ENCODE measurements at places on chromosomes 2 and 18.

GRCh38 chr2:45726188-45726587 is 74.7 kb downstream of the PRKCE start:
- no peak for DNase-seq

- DNase-seq, result no peak
These were observed 32.5 kb upstream of the SP100 start for GRCh38 chr2:230383453-230383852.

DNA sequence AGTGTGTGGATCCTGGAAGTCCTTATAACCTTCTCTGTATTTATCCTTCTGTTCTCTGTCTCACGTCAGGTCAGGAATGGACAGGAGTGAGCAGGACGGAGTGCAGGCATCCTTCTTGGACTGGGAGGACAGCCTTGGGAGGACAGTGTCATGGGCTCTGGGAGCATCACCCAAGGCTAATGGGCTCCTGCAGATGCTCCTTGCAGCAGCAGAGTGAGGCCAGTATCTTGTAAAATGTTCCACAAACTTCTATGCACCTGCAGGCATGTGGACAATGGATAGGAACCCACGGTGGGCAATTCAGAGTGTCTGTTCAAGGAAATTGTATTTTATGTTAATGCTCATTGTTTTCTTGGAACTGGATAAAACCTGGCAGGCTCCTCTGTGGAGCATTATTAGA is 176.2 kb downstream of the RNF144A start:
- no peak for DNase-seq

DNA sequence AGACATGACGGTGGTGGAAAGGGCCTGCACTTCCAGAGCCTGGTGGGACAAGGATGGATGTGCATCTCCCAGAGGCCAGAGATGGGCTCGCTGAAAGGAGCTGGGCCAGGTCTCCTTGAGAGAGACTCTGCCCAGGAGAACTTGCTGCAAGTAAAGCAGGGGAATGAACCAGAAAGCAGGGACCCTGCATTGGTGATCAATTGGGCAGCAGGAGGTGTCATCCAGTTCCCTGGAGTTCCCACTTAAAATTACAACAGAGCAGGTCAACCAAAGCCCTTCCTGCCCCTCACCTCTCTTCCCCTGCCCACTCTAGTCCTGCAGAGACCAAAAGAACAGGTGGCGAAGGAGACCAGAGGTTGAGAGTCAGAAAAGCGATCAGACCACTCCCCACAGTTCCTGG is 69.7 kb upstream of the CAB39 start:
- DNase-seq, result no peak

- DNase-seq, result no peak
These were observed 31.9 kb upstream of the FOSL2 start for GRCh38 chr2:28360718-28361293.

GRCh38 chr2:22894761-22895160 is 490.2 kb upstream of the KLHL29 start:
- no peak for DNase-seq

DNA sequence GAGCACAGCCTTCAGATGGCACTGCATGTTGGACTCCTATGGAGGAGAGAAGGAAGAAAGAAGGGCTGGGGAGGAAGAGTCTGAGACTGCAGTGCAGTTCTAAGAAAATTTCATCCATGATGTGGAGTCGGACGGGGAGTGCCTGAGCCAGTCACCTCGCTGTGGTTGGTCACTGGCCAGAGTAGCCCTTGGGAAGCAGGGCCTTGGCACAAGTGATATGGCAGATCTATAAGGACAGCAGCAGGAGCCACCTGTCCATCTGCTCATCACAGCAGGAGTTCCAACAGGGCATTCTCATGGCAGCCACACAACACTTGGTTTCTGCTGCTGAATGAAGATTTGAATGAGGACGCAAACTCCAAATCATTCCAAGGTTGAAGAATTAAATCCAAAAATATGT is 314.8 kb downstream of the CYP26B1 start:
- DNase-seq, result no peak

- DNase-seq, result no peak
These were observed 94.1 kb downstream of the CAMKMT start for GRCh38 chr2:44455877-44456276.

GRCh38 chr2:126916744-126917143 is 18.1 kb downstream of the TEX51 start:
- no peak for DNase-seq

DNA sequence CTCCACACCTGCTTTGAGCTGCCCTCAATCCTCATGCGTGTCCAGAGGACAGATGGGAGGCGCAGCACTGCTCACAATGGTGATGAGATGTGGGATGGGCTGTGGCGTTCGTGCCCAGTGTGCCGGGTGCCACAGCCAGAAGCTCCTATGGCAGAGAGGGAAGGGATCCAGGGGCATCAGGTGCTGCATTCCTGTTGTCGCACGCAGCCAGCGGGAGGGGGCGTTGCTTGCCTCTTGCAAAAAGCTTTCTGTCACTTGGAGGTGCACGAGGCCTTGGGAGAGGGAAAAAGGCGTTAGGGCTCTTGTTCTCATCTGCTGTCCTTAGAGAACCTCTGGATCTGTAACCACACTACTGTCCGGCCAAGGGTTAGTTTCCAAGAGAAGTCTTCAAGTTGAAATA is 29.2 kb upstream of the ALLC start:
- DNase-seq, result no peak

GRCh38 chr2:30653847-30654246 is 153.4 kb downstream of the CAPN13 start:
- DNase-seq, result no peak

- DNase-seq, result no peak
These were observed 1.2 kb downstream of the RAPH1 start for GRCh38 chr2:203533676-203534591.

DNA sequence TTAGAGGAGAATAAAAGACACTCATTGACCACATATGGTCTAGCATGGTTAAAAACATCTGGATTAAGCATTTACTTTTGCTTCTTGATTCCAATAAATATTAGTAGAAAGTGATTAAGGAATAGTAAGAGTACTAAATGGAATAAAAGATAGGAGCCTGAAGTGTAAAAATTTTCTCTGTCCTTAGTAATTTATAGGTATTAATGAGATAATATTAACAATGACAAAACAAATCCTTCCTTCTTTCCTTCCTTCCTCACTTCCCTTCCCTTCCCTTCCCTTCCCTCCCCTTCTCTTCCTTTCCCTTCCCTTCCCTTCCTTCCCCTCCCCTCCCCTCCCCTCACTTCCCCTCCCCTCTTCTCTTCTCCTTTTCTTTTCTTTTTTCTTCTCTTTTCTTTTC is 797.5 kb upstream of the NRXN1 start:
- DNase-seq, result no peak

- no peak for DNase-seq
These were observed 119.0 kb downstream of the GCA start for GRCh38 chr2:162462911-162463310.

DNA sequence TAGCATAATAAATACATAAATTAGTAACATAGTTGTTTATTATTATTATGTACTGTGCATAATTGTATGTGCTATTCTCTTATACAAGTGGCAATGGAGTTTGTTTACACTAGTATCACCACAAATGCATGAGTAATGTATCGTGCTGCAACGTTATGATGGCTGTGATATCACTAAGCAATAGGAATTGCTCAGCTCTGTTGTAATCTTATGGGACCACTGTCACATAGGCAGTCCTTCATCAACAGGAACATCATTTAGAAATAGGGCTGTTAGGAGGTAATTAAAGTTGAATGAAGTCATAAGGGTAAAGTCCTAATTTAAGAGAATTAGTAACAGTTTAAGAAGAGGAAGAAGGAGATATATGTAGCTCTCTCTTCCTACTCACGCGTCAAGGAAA is 33.8 kb downstream of the TEX51 start:
- DNase-seq, result no peak

- DNase-seq, result no peak
These were observed 21.2 kb downstream of the MRPL33 start for GRCh38 chr2:27792759-27793158.

DNA sequence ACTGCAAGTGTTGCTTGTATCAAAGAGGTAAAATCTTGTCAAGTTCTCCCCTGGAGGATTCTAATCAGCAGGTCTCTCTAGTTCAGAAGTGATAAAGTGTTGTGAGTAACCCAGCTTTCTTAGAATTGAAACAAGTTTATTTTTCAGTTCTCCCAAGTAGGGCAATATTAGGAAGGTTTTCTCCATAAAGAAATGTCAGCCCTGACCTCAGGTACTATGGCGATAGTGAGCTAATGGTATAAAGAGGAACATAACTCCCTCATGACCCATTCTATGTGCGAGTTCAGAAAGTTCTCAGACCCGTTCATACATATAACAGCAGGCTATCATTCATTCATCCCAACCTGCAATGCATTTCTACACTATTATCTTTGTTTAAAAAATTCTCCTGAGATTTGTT is 421.1 kb upstream of the SETBP1 start:
- no peak for DNase-seq

DNA sequence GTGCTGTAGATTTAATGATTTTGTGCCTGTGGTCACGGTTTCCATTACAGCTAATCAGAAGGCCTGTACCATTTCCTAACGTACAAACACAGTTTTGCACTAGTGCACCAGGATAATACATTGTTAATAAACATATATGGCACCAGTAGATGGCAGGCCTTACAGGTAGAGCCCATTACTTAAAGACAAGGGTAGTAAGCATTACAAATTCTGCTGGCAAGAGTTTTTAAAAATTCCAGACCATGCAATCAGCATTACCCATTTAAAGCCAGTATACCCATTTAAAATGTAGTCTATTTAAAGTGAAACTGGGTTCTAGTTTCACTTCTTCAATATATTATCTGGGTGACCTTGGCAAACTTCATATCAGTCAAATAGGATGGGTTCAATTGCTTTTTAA is 224.2 kb downstream of the NUP35 start:
- DNase-seq, result no peak

DNA sequence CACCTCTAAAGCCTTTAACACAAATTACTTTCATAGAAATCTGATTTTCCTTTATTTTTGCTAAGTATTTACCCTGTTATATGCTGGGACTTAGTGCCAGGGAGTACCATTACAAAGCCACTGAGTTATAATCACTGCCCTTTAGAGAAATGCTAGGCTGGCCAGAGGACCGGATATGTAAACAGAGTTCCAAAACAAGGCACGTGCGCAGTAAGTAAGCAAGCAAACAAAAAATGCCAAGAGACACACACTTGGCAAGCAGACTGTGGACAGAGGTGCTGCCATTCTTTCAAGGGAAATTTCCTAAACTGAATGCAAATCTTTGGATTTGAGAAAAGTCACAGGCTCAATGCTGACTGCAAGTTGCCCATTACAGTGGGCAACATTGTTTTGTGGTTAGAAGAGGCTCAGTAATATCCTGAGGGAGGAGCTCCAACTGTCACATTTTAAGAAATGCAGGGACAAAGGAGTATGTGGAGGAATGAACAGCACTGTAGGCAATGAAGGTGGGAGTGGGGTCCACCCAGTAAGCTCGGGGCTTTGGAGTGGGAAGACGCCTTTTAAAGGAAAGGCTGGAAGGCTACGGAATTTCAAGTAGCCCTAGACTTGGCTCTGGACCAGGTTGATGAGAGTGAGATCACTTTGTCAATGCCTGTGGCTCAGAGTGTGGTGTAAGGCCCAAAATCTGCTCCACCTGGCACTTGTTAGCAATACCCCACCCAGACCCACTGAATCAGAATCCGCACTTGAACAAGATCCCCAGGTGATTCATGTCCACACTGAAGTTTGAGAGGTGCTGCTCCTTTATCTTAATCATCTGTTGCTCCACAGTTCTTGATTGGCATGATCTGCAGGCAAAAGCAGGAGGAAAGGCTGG is 2.1 kb upstream of the PARD6G start:
- DNase-seq, result no peak

DNA sequence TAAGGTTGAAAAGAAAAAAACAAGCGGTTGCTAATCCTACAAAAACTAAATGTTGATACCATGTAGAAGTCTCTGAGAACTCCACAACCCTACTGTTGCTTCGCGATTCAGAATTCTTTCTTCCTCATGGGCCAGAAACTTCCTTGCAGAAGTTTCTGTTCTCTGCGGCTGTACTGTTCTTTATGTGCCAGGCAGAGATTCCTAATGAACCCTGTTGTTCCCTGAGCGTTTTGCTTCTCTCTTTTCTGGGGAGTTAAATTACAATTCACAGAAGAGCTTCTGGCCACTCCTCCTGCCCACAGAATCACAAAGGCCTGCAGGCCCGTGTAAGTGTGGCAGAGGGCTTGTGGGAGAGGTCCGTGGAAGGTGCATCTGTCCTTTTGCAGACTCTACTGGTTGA is 1.8 kb upstream of the THNSL2 start:
- DNase-seq, result no peak

- no peak for DNase-seq
These were observed 42.1 kb upstream of the RFX8 start for GRCh38 chr2:101516823-101517690.

DNA sequence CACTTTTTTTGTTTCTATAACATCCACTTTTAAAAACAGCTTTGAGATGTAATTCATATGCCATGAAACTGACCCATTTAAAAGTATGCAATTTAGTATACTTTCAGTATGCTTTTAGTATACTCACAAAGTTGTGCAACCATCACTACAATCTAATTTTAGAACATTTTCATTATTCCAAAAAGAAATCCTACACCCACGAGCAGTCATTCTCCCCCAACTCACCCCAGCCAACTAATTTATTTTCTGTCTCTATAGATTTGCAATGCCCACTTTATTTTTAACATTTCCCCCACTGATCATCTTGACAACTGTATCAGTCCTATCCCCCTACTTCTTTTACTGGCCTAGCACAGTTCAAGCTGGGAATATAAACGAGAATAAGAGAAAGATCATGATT is 39.1 kb downstream of the FAM98A start:
- no peak for DNase-seq

DNA sequence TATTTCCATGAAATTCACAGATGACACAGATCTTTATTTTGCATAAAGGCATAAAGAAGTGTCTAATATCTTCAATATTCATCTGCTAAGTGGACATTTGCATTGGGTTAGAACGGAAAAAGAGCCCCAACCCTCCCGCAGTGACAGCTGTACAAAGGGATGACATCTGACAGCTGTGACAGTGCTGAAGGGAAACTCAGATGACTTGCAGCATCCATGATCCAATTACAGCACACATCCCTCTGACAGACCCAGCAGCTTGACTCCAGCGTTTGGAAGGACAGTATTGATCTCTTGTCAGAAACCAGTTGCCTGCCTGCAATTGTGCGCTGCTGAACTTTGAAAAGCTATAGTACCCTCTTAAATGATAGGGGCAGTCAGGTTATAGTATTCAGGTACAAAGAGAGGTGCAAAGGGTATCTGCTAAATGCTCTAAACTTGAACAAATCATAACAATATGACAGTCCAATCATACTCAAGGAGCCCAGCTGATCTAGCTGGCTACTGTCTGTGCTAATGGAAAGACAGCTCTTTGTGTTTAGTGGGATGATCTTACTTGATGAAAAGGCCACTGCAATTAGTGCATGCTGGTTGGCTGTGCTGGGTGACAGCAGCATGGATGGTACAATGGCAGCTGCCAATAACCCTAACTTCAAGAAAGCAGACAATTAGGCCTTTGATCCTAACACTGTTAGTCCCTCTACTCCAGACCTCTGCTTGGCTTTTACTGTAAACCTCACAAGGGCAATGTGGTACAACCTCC is 599.2 kb downstream of the NR4A2 start:
- no peak for DNase-seq

GRCh38 chr18:36769611-36770314 is 59.0 kb downstream of the TPGS2 start:
- no peak for DNase-seq

GRCh38 chr18:42305869-42306593 is 351.0 kb downstream of the PIK3C3 start:
- no peak for DNase-seq

Data from stimulated activated CD4-positive, alpha-beta T cell treated with anti-CD3 and anti-CD28 coated beads, Interleukin-1b, Interleukin-23, amount 100 ng/mL, for 1 hour (primary cell).